ENCODE measurements at places on chromosomes 6 and 20.

- DNase-seq: no peak
Observed at GRCh38 chr6:108712946-108713345, 135.3 kb upstream of the ARMC2 start.

DNA sequence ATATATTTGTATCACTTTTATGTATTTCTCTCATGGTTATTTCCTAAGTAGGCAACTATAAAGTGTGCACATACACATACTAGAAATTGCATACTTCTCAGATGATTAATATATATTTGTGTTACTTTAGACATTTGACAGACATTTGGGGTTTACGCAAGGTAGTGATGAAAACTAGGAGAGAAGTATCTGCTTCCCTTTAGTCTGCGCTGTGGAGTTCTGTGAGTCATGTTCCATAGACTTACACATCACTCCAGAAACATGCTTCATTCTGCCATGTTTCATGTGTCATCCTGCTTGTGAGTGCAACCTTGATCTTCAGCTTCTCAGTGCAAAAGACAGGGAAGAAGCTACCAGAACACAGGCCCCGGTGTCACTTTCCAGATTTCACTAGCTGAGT lies 200.7 kb upstream of the BMP2 start:
- no peak for DNase-seq

- no peak for DNase-seq
Observed at GRCh38 chr6:49462599-49462926, 490 bp downstream of the MMUT start.

GRCh38 chr6:16196984-16197546 lies 41.3 kb upstream of the GMPR start:
- no peak for DNase-seq

GRCh38 chr20:10430000-10430466 lies 4.0 kb downstream of the MKKS start:
- DNase-seq: no peak

DNA sequence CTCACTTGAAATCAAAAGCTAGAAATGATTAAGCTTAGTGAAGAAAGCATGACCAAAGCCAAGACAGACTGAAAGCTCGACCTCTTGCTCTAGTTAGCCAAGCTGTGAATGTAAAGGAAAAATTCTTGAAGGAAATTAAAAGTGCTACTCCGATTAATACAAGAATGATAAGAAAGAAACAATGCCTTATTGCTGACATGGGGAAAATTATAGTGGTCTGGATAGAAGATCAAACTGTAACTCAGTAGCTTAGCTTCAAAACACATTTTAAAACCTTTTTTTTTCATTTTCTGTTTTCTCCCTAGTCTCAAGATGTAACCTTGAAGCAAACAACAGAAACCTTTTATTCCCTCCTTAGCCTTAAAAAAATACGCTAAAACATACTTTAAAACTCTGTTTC lies 11.4 kb upstream of the GJE1 start:
- no peak for DNase-seq

GRCh38 chr6:34806738-34807453 lies 15.0 kb downstream of the BLTP3A start:
- DNase-seq: no peak

DNA sequence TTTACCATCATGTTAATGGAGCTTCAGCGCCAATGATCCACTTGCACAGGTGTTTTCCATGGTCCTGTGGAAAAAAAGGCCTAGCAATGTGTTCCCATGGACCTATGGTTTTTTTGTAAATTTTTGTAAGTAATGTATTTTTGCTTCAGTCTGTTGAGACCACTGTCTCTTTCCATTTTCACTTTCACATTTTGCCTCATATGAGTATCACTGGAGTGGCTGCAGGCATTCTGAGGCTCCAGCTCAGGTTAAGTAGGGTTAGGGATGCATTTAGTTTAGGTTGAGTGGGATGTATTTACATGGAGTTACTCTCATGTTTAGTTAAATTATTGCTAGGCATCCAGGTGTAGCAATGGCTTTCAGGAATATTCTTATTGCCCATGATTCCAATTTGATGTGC lies 19.2 kb upstream of the LMBRD1 start:
- DNase-seq: no peak

DNA sequence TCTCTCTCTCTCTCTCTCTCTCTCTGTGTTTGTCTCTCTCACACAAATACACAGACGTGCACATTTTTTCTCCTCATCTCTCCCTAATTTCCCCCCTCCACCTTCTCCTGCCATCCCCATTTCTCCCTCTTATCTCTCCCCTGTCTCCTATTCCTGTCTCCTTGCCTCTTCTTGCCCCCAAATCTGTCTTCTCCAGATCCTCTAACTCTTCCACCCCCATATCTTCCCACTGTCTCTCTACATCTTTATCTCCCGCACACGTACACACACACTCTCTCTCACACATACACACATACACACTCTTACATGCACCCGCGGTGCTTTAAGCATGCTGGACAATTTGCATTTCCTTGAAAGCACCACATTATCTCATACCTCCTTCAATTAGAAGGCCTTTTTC lies 15.9 kb downstream of the KIZ start:
- DNase-seq: no peak

- peak; percentile 91 for DNase-seq
Observed at GRCh38 chr6:37432916-37433656, at the start of gene CMTR1. Gene CMTR1 (plus strand): TSS chr6:37433221. CDS start chr6:37435630, 2,409 bp downstream.

GRCh38 chr6:13593103-13593502 lies 18.7 kb downstream of the SIRT5 start:
- no peak for DNase-seq

DNA sequence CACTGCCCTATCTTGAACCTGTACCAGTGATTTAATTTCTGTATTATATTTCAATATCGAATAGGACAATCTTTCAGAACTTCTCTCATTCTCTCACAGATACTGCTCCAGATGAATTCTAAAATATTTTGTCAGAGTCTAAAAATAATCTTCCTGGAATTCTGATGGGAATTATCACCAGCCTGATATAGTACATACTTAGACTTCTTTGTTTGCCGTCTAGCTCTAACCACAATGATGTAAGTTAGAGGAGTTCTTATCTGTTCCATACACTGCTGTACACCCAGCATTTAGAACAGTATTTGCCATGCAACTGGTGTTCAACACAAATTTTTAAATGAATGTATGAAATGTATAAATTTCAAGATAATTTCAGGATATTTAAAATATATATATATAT lies 1.3 kb upstream of the HUS1B start:
- DNase-seq: no peak

GRCh38 chr6:167047554-167047953 lies 48.4 kb downstream of the CEP43 start:
- DNase-seq: peak; percentile 45

DNA sequence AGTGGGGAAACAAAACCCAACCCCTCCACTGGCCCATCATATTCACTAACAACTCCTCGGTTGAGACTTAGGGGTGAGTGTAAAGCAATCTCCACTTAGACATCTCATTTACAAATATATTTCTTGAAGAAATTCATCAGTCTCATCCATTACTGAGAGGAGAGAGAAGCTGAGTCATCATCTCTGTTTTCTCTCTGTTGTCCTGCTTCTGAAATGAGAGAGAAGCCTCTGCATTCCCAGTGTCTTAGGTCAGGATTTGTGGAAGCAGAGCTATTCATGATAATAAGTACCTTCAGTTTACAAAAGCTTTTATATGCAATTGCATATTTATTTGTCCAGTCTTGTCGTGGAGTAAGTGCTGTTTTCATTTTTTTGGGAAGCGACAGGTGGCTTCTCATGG lies 879 bp downstream of the MEP1A start:
- DNase-seq: no peak

GRCh38 chr6:11432713-11433450 lies 104.7 kb upstream of the TMEM170B start:
- DNase-seq: no peak

- no peak for DNase-seq
Observed at GRCh38 chr6:162099685-162100084, 627.9 kb downstream of the PRKN start.

DNA sequence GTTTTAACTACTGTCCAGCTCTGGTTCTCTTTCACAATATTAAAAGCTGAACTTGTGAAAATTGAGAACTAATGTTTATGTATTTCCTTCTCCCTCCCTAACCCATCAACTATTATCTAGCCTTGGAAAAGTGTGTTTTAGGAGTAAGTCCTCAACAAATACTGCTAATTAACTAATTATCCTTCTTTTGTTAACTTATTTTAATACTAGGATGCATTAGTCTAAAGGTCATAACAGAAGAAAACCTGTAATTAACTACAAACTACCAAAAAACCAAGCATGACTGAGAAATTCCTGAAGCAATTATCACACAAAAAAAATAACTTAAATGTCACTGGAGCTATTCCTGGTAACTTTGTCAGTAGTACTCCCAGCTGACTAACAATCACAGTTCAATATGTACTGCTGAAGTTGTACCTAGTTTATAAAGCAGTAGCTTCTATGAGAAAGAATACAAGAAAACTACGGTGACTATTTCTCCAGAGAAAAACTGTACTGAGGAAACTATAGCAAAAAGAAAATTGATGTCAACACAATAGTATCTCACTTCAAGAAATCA lies 301.9 kb downstream of the LAMA2 start:
- no peak for DNase-seq

GRCh38 chr20:57180954-57181353 lies 85.5 kb downstream of the BMP7 start:
- no peak for DNase-seq

DNA sequence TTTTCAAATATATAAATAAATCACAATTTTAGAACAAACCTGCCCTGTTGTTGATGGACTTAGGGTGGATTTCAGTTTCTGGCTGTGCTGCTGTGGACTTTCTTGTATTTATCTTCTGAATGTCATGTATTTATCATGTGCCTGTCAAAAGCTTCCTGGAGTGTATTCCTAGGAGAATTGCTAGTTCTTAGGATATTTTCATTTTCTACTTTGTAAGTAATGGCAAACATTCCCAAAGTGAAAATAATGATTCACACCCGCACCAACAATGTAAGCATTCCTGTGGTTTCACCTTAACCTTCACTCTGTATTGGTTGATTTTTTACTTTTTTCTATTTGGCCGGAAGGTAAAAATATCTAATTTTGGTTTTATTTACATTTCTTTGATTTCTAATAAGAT lies 387.8 kb downstream of the SMOC2 start:
- DNase-seq: no peak

DNA sequence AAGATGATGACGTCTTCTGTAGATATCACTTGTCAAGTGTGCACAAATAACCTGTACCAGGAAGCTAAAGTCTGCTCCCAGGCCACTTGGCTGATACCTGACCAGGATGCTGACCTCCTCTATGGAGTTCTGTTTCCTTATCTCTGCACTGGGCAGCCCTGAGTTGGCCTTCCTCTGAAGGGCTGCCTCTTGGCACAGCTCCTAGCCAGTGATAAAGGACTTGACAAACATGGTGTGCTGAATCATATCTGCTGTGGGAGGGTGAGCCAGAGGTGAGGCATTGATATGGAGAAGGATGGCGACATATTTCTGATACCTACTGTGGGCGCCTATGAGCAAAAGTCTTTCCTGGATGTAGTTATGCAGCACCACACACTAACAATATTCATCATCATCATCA lies 32.8 kb upstream of the FOXA2 start:
- no peak for DNase-seq

DNA sequence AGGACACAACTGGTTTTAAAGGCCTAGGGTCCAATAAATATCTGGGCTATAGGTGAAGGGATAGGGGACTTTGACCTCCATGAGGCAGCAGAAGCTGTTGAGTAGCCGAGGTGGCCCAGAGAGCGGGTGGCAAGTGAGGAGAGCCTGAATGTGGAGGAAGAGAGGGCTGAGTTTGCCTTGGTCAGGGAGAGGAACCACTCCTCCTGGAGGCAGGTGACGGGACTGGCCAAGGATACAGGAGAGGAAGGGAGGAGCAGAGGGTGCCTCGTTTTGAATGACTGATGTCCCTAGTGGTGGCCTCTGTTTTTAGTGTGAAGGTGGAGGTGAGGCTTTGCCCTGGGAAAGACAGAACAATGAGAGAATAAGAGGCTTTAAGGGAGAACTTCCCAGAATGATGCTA lies 19.1 kb upstream of the AAR2 start:
- peak; percentile 32 for DNase-seq

- DNase-seq: no peak
Observed at GRCh38 chr20:1414982-1415381, 22.1 kb upstream of the FKBP1A start.
